ENCODE measurements at places on chromosomes 4 and X. TPM values are rescaled to one million over a fixed set of nuclear protein-coding genes. Genes with fewer than 3 reads are reported as not detected.

DNA sequence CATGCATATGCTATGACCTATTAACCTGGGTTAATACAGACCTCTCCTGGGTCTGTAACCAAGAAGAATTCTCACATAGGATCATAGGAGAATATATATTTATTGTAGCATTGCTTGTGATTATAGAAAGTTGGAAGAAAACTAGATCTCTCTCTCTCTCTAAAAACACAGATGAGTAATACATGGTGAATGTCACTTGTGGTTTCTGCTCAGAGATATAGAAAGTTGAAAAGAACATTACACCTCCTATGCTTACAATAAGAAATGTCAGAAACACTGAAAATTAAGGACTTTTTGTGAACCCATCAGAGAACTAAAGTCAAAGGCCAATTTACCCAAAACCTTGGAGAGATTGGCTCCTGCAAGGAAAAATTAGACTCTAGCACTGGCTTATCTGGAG, 1389.5 kb downstream of the FAM133A start:
- H3K27ac ChIP-seq: peak overlapping the region; percentile 65
- peak; percentile 34 for DNase-seq
- H3K36me3 ChIP-seq: no peaks in the 10 kb centered on the region

- no peak overlapping the region for H3K27ac ChIP-seq
- no peak for DNase-seq
- no peaks in the 10 kb centered on the region for H3K27me3 ChIP-seq
- no peak overlapping the region for H3K4me3 ChIP-seq
- peaks cover 6% of the 10 kb centered on the region for H3K36me3 ChIP-seq
These were observed 23.9 kb downstream of the MOB1B start for GRCh38 chr4:70925899-70926635.

Gene MAGEB2
- total RNA-seq: not detected

DNA sequence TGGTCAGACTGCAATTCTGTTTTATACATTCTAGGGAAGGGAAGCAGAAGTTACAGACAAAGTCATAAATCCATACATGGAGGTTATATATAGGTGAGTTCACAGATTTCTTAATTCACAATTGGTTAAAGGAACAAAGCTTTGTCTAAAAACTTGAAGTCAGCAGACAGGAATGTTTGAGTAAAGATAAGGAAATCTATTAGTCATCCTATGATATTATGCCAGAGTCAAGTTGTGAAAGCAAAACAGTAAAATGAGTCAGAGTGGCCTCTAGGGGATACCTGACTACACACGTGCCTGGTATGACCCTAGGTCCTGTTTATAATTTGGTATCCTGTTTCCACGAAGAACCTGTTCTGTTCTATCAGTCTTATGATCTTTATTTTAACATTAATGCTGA, 31.5 kb downstream of the ACTRT1 start:
- DNase-seq: peak; percentile 0
- 0 out of 2 replicates have a peak, but pooled peaks cover 1% of the 10 kb centered on the region for H3K36me3 ChIP-seq
- no peaks in the 10 kb centered on the region for H3K27me3 ChIP-seq
- H3K4me3 ChIP-seq: no peak overlapping the region
- H3K4me1 ChIP-seq: no peaks in the 10 kb centered on the region

GRCh38 chr4:187586892-187587291, 408.7 kb upstream of the ZFP42 start:
- H3K27ac ChIP-seq: no peak overlapping the region
- DNase-seq: no peak
- H3K4me1 ChIP-seq: 0 out of 2 replicates have a peak, but pooled peaks cover 4% of the 10 kb centered on the region
- H3K27me3 ChIP-seq: no peaks in the 10 kb centered on the region
- H3K36me3 ChIP-seq: no peaks in the 10 kb centered on the region
- H3K4me3 ChIP-seq: no peak overlapping the region

Gene C4orf36
- 1.1 TPM for total RNA-seq

- peak overlapping the region; percentile 90 for H3K27ac ChIP-seq
- DNase-seq: peak; percentile 2
- H3K4me1 ChIP-seq: peaks cover 49% of the 10 kb centered on the region
These were observed 112.3 kb downstream of the NYX start for GRCh38 chrX:41559235-41560052.

All from HFFc6 (cell line).